NK-92 treated with Interleukin-12 subunit alpha and Interleukin-12 subunit beta, amount 100 ng/mL, for 24 hours (cell line): ENCODE measurements at places on chromosomes 11 and 22.

- no peak for DNase-seq
Measured at GRCh38 chr11:32184041-32184722, 93.3 kb downstream of the RCN1 start.

GRCh38 chr11:859394-860131 is 16.9 kb downstream of the TSPAN4 start:
- DNase-seq, result no peak

- no peak for DNase-seq
Measured at GRCh38 chr11:117328375-117329010, 839 bp downstream of the CEP164 start.

- DNase-seq, result no peak
Measured at GRCh38 chr11:61037441-61038093, 64.7 kb upstream of the CD5 start.

DNA sequence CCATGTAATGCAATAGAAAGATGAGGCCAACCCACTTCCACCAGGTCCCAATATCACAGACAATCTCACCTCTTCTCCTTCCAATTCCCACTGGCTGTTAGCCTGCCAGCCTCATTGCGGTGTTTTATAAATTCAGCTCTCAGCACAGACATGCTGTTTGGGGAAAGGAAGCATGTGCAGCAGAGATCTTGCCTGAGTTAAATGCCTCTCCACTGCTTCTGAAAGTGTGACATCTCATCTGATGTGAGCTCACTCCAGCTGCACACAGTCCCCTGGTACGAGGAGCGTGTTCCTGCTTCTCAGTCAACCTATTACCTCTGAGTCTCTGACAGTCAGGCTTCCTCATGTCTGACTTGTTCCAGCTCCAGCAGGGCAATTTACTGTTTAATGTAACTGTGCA is 122.7 kb upstream of the GUCY1A2 start:
- DNase-seq, result no peak

DNA sequence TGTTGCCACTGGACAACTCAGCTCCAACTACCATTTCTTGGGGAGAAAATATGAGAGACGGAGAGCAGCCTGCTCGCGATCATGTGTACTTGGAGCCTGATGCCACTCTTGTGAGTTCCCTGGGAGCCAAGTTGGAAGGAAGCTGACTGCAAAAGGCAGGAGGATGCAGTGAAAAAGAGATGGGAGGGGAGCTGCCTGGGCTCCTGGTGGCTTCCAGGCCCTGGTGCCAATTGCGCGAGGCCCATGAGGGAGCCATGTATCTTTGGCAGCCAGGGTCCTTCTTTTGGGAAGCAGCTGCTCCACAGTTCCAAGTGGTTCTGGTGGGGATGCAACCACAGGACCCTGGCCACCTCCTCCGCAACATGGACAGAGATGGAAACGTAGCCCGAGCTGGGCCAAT is 11.1 kb downstream of the C11orf91 start:
- no peak for DNase-seq

DNA sequence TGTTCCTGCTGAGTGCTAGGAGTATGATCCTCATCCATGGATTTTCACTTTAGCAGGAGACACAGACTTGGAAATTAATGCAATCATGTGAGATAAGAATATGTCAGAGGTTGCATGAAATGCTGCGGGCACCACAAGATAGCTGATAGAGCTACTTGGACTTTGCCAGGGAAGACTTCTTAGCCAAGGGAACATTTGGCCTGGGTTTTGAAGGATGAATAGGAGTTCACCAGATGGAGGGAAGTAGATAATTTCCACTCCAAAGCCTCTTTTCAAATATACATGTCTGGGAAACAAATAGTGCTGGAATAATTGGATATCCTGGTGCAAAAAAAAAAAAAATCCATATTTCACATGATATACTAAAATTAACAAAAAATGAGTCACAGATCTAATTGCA is 44.2 kb downstream of the MYO18B start:
- DNase-seq, result no peak

GRCh38 chr22:18110194-18110953 is at the start of gene TUBA8:
TSS of gene TUBA8 (plus strand) at chr22:18110809. CDS start at chr22:18110866, 57 bp downstream.
- no peak for DNase-seq

- no peak for DNase-seq
Measured at GRCh38 chr22:40203572-40203971, 25.8 kb downstream of the TNRC6B start.

GRCh38 chr11:133991101-133991500 is 34.3 kb upstream of the IGSF9B start:
- no peak for DNase-seq

DNA sequence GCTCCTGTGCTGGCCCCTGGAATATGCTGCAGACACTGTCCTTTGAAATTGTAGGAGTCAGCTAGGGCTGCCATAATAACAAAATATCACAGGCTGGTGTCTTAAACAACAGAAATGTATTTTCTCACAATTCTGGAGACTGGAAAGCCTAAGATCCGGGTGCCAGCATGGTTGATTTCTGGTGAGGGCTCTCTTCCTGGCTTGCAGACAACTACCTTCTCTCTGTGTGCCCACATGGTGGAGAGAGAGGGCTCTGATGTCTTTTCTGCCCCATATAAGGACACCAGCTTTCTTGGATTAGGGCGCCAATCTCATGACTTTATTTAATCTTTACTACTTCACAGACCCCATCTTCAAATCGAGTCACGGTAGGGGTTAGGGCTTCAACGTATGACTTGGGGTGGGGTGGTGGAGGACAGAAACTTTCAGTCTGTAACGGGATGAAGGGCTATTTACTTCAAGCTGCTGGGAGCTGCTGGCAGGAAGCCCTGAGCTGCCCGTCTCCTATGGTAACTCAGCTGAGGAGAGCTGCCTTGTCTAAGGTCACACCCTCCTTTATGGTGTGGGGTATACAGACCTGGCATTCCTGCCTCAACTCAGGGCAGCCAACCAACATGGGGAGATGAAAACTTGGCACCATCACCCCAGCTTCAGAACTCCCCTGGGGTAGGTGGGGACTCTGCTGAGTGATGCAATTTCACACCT is 142.9 kb upstream of the ZBED5 start:
- no peak for DNase-seq

DNA sequence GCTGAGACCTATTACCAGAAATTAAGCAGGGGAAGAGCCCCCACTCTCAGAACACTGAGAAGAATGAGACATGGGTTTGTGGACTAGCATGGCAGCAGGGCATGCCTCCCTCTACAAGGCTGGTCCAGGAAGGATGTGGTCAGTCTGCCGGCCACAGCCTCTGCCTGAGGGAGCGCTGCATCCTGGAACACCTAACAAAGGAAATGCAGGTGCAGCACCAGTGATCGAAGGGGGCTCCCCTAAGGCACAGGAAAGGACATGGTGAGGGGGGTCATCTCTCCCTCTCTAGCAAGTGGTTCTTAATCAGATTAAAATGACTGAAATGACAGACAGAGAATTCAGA is 40.6 kb upstream of the ARL14EP start:
- DNase-seq, result peak; percentile 29

- DNase-seq, result no peak
Measured at GRCh38 chr11:114679505-114679904, 1.2 kb downstream of the NXPE2 start.

GRCh38 chr11:46112961-46113607 is 8.2 kb downstream of the PHF21A start:
- DNase-seq, result no peak

GRCh38 chr11:57491371-57492061 is 24.0 kb downstream of the SLC43A1 start:
- DNase-seq, result no peak

- DNase-seq, result no peak
Measured at GRCh38 chr22:20423008-20423905, 14.4 kb downstream of the SCARF2 start.

DNA sequence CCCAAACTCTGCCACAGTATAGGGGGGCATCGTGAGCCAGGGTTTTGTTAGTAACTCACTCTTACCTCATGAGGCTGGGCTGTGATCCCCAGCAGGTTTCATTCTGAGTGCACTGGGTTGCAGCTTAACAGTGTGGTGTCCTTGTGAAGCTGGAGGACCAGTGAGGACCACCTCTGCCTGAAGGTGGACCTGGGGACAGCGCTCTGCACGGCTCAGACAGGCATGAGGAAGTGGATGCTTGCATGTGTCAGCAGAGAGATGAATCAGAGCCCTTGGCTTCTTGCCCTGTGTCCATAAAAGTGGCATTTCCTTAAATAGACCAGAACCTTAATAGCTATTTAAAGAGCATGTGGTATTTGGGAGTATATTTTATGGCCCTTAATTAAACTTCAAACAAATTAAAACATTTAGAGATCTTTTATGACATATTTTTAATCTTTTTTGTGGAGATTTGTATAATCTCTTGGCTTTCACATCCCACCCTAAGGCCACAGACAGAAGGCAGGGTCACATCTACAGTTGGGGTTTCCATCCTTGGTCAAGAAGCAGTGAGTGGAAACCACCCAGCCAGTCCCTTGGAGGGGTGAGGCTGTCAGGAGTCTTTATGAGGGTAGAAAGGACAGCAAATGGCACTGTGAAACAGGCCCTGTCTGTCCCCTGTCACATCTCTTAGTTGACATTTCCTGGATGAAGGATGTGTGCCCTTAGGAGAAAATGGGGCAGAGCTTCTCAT is 24.8 kb upstream of the ADORA2A start:
- DNase-seq, result no peak

- DNase-seq, result no peak
Measured at GRCh38 chr22:49330421-49331222, 497.1 kb downstream of the BRD1 start.

- DNase-seq, result no peak
Measured at GRCh38 chr11:78270971-78271370, 82.3 kb downstream of the USP35 start.

- DNase-seq, result no peak
Measured at GRCh38 chr11:70501933-70502540, 103.7 kb downstream of the CTTN start.

GRCh38 chr22:30116362-30117117 is 36.3 kb downstream of the HORMAD2 start:
- no peak for DNase-seq

DNA sequence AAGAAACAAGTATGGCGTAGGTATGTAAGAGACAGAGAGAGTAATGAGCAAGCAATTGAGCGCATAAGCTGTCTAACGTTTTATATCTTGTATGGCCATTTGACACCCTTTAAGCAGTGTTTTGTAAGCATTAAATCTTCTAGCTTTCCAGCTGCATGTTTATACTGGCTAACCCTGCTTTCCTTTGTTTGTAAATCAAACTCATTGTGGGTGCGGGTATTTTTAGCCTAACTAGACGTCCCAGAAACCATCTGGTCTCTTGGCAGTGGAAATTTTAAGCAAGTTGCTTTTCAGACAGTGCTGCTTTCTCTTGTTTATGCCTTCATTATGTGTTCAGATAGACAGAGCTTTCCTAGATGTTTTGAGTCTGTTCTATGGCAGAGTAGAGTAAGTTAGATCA is 73.5 kb downstream of the RNF169 start:
- DNase-seq, result no peak

DNA sequence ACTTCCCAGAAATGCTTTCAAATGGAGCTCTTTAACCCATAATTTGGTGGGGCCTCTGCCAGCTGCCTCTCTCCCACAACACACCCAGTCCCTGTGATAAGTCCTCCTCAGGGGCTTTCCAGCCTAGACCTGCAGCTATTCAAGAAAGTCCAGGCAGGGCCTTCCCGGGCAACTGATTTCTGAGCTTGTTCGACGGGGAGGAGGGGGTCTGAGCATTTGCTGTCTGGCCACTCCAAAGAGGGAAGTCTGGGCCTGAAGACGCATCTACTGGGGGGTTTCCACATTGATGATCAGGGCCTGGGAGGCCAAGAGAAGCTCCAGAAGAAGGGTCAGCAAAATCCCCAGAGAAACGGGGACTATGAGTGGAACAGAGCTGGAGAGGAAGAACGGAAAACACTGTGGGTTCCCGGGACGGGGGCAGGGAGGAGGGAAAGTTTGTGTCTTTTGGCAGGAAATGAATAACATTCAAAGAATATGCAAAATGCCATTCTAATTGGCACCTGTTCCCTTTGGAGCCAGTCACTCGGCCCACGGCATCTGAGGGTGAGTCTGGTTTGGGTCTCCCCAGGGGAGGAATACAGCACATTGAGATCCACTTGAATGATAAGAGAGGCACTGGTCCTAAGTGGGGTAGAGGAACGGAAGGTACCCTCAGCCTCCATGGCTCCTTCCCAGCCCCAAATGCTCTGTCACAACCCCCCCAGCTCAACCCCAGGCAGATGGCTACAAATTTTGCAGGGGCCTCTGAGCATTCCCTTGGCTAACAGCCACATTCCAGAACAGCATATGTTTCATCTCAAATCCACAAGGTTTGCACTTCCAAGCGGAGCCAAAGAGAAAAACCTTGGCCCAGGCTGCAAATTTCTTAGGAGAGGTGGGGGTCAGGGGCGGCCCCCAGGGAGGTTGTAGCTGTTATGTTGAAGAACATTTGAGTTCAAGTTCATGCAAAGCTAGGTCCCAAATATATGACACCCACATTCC is 72.0 kb downstream of the RPUSD4 start:
- no peak for DNase-seq

GRCh38 chr11:77617892-77618291 is 19.7 kb downstream of the CLNS1A start:
- no peak for DNase-seq

DNA sequence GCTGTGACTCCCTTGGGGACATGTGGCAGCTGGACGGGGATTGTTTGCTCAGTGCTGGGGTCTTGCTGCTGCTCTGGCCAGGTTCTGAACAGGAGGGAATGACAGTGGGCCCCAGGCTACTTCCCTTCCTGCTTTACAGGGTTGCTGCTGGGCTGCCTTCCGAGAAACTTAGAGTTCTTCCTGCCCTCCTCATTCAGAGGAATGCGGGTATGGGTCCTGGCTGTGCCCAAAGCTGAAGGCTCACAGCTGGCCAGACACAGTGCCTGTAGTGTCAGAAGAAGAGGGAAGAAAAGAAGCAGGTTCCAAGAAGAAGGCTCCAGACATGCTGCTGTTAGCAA is 108.3 kb upstream of the PARVA start:
- no peak for DNase-seq

- no peak for DNase-seq
Measured at GRCh38 chr11:102288725-102289083, 28.6 kb upstream of the BIRC3 start.

- DNase-seq, result no peak
Measured at GRCh38 chr11:96008161-96008720, 84.3 kb upstream of the MTMR2 start.

- DNase-seq, result no peak
Measured at GRCh38 chr11:114525682-114526081, 34.0 kb downstream of the NXPE1 start.

DNA sequence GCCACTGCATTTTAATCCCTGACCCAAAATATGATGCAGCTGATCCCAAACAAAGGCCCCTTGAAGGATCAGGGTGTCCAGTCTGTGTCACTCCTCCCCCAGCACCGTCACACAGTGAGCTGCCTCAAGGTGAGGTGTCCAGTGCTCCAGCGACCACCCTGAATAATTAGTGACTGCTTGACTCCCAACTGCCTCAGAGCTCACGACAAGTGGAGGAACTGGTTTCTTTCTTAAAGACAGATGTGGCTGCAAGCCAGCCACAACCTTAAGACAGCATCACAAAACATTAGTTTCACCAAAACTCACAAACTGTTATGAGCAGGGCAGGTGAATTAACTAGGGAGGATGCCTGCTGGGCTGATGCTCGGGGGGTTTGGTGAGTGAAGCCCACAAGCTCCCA is 74.6 kb downstream of the PIWIL3 start:
- DNase-seq, result no peak

GRCh38 chr11:6427516-6427915 is 8.6 kb upstream of the APBB1 start:
- DNase-seq, result no peak
